NCI-H1694 treated with DMSO at 0.1 percent for 48 hours (cell line): ENCODE measurements at places on chromosomes 6 and 20.

- peak; percentile 55 for DNase-seq
Observed at GRCh38 chr20:51456511-51457509, 85.7 kb downstream of the NFATC2 start.

- DNase-seq = no peak
Observed at GRCh38 chr6:118952683-118953082, 17.7 kb upstream of the MCM9 start.

DNA sequence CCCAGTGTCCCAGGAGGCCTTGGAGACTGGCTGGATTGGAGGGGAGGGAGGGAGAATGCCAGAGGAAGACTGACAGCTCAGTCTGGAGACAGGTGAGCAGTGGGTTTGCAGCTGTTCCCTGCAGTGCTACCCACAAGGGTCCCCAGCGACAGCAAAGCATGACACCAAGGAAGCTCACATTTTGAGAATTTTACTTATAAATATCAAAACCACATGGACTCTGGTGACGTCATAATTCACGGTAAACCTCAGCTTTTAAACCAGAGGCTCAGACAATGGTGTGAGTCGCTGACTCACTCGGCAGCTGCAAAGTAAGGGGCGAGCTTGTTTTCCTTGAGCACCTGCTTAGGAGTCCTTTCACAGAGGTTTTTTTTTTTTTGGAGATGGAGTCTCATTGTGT, 65.2 kb downstream of the THBS2 start:
- no peak for DNase-seq

DNA sequence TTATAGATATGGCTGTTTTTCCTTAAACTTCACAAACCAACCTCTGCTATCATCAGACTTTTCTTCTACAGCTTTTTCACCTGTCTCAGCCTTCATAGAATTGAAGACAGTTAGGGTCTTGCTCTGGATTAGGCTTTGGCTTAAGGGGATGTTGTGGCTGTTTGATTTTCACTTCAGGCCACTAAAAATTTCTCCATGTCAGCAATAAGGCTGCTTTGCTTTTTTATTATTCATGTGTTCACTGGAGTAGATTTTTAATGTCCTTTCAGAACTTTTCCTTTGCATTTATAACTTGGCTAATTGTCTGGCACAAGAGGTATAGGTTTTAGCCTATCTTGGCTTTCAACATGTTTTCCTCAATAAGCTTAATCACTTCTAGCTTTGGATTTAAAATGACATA, 392.6 kb downstream of the RFPL4B start:
- no peak for DNase-seq

GRCh38 chr6:108156180-108156937, 9.5 kb upstream of the NR2E1 start:
- DNase-seq = no peak

DNA sequence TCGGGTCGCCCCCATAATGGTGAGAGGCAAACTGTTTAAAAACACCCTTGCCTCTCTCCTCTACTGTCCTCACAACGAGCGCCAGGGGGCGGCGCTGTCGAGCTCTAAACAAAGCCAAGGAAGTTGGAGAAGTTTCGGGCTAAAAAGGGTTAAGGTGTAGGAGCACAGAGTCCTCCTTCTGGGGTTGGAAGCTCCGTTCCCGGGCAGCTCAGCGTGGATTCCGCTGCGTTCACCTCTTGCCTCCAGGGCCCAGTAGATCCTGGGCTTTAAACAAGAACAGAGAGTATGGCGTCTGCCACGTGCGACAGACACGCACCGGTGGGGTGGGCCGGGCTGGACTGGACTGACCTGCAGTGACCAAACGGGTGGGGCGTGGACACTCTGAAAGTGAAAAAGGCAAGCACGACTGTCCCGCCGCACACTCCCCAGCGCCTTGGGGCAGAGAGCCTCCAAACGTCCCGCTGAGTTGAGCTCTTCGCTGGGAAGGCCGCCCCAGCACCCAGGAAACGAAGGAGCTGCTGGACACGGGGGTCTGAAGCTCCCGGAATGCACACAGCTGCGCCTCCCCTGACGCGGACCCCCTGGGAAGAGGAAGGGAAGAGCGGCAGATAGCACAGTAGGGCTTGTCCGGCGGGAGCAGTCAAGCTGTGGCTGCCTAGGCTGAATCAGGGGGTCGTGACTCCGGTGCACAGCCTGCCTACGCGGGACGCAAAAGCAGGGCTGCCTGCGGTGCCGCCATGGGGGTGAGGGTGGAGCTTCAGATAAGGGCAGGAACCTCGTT, 1.6 kb upstream of the THBD start:
- DNase-seq = no peak

DNA sequence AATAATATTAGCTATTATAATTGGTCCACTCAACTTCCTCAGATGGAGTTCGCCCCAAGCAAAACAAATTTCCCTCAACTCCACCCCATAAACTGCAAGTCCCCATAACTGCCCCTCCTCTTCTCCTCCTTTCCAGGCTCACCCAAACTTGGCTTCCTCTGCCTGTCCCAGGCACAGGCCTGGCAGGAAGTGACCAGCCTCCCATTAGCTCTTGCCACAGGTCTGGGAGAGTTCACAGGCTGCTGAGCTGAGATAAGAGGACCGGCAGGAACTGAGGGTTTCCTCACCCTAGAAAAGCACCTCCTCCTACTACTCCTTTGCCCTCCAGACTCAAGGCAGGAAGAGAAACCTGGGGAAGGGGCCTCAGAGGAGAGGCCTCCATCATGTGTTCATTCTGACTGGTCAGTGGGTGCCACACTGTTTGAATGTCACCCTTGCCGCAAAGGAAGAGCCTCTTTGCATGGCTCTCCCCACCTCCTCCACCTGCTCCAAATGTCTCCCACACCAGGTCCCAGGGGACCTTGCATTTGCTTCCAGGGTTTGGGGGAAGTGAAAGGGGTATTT, 24.5 kb upstream of the SMIM29 start:
- DNase-seq = no peak

DNA sequence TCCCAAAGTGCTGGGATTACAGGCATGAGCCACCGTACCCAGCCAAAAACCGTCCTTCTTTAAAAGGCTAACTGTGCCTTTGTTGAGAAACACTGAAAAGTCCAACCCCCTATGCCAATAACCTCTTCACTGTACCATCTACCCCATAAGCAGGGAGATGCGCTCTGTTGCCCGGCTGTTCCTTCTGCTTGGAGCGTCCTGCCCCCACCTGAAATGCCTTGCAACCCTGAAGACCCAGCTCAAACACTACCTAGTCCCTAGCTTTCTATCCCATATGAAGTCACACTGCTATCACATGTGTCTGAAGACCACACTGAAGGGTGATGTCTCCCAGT, 27.8 kb downstream of the UBE2V1 start:
- DNase-seq = no peak

DNA sequence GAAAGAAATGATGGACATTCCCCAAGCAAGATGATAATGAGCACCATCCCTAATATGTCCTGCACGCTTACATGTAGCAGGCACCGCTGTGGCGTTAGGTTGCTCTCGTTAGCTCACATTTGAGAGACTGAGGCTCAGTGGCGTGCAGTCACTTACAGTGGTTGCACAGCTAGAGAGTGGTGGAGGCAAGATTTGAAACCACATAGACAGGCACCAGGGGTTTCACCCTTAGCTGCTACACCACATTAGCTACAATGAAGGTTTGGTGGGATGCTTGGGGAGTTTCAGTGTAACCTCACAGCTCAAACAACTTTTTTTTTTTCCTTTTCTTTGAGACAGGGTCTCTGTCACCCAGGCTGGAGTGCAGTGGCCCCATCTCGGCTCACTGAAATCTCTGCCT, 3.7 kb downstream of the COX4I2 start:
- DNase-seq = no peak

GRCh38 chr20:39853636-39854035, 835.4 kb downstream of the MAFB start:
- DNase-seq = no peak
